ENCODE measurements at places on chromosomes 3 and 15.

GRCh38 chr3:44236485-44236908, 5.2 kb upstream of the TOPAZ1 start:
- no peak for DNase-seq

GRCh38 chr15:89052474-89052873, 35.8 kb upstream of the ABHD2 start:
- peak; percentile 77 for DNase-seq

DNA sequence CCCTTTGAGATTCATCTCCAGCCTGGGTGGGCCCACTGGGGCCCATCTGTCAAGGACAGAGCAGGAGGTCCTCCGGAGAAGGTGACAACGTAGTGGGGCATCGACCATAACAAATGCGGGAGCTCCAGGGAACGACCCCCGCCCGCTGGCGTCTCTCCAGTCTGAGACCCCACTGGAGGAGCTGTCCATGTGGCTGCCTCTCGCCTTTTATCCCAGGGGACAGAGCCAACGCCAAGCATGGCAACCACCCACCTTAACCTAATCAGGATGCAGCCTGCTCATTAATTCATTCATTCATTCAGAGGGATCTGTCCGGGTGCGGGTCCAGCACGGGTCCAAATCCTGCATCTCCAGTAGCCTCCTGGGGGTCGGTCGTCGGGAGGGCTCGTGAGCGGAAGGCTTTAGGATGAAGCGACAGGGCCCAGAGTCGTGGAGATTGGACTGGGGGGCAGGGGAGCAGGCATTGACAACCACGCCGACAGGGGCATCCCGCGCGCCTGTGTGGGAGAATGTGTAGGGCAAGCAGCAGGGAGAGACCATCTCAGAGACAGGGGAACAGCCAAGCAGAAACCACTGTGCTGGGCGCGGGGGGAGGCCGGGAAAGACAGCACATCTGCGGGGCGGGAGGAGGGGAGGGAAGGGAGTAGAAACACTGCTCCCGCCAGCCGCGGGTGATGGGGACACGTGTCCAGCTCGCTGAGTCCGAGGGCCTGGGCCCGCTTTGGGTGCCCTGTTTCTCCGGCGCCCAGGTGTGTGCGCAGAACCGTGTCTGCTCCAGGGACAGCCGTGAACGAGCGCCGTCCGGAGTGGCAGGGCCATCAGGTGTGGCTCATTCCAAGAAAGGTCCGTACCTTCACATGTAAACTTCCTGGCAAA, 1.9 kb downstream of the PIGZ start:
- DNase-seq = no peak

GRCh38 chr3:127162947-127163645, 29.8 kb upstream of the PRR23E start:
- DNase-seq = no peak

DNA sequence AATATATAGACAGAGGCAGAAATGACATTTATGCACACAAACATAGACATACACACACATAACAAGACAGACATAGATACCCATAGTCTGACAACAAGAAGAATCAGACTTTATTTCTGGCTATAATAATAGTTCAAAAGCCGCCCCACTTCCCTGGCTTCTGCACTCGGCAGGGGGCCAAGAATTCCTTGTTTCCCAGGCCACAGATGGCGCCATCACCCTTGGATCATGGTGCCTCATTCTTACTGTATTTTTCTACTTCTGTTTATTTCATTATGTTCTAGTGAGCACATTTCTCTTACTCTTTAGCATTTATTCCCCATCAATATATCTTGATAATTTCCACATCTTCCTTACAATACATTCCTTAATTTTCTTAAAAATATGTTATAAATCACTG, 387.5 kb downstream of the NLGN1 start:
- no peak for DNase-seq

- DNase-seq = no peak
These were observed 72.7 kb downstream of the IQCH start for GRCh38 chr15:67327312-67327711.

Measured in BJ (cell line).